ENCODE measurements at places on chromosomes 7 and 10.
A peak's percentile ranks its signal among the peaks of the same experiment; 100 is the strongest.

DNA sequence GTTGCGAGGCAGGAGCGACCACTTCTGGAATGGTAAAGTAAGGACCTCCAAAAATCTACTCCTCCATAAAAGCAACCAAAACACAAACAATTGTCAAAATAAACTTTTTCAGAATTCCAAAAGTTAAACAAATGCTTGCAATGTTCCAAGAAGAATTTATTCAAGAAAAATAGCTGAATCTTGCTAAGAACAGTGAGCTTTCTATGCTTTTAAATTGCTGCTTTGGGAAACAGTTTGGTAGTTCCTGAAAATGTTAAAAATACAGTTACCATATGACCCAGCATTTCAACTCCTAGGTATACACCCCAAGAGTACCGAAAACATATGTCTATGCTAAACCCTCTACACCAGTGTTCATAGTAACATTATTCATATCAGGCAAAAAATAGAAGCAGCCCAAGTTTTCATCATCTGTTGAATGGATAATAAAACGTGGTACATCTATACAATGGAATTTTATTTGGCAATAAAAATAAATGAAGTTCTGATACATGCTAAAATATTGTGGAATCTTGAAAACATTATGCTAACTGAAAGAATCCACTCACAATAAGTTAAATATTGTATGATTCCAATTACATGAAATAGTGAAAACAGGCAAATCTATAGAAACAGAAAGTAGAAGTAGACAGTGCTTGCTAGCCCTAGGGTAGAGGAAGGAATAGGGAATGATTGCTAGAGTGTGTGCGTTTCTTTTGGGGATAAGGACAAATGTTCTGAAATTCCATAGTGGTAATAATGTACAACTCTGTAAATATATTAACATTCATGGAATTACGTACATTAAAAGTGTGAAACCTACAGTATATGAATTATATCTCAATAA lies 57.0 kb downstream of the LRRN3 start:
- DNase-seq: no peak

DNA sequence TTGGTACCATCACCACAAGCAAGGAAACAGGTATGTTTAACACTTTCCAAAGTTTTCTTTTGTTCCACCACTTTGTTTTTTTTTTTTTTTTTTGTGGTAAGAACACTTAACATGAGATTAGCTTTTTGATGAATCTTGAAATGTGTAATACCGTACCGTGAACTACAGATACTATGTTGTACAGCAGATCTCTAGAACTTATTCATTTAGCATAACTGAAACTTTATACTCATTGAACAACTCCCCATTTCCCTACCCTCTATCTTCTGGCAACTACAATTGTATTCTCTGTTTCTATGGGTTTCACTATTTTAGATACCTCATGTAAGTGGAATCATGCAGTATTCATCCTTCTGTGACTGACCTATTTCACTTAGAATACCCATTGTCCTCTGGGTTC lies 162.7 kb upstream of the ITGB1 start:
- no peak for DNase-seq

DNA sequence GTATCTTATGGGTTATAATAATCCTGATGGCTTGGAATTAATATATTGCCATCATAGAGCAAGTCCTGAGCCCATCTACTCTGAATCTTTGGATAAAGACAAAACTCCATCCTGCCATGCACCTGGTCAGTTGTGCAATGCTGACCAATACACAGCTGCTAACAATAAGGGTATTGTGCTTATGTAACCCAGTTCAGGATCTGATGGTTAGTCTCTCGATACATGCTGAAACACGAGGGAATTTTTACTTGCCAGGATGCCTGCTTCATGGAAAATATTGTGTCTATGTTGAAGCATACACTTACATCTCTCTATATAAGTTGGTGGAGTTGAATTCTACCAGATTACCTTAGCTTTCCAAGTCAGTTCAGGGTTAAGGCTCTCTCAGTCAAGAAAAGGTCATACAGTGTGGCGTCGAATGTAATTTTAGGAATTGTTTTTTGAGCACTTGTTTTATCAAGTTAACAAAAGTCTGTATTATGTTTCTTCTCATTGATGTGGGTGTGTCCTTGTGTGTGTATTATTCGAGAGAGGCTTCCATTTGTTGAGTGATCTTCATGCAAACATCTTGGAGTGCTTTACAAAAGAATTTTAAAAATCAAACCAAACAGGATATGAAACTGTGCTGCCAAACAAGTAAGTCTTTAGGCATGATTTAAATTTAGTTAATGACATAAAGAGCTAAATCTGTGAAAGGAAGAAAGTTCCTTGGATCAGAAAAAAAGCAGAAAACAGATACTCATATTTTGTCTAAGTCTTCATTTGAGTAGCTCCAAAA lies 449.1 kb downstream of the SUGCT start:
- DNase-seq: peak; percentile 26

DNA sequence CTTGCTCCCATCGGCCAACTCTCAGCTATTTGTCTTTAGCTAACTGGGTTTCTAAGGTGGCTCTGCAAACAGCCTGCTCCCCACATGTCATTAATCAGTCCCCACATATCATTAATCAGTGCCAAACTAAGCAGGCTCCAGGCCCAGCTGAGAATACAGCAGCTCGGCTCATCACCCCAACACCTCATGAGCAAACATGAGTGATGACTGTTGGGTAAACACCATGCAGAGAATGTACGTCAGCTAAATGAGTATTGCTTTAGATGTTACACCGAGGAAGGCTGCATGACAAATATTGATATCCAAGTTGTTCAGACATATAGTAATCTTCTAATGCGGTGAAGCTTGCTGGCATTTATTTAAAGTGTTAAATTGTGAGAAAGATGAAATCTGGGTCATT lies 187.5 kb upstream of the AOAH start:
- DNase-seq: no peak

- DNase-seq: no peak
Measured at GRCh38 chr7:27141923-27142579, 1.4 kb downstream of the HOXA5 start.
